Hematopoietic multipotent progenitor cell treated with erythropoietin and hydrocortisone succinate and interleukin-3 and kit ligand, for 15 days (in vitro differentiated cells): ENCODE measurements at places on chromosomes 13 and 19.

DNA sequence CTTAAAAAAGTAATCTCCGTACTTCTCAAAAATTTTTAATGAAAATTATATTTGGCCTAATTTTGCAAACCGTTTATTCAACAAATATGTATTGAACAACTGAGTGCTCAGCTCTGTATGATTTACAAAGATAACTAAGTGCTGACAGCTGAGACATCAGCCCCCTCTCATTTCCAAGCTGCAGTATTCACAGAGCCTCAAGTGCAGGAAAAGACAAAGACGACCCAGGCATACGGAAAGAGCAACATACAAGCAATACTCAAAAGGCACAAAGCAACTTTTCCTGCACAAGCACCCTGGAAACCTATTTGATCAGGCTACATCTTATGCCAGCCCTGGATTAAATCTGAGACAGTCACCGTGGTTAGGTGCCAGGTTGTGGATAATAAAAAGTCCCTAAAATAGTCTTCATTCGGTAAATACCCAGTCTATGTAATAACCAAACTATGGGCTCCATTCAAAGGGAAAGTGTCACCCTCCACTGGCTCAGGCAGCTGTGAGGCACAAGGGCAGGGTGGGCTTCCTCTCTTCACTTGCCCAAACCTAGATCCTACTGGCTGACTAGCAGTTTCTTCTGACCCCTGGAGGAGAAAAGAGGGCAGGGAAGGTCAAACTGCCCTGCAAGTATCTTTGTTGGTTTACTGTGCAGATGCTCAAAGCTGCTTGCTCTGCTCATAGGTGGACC is 65.5 kb downstream of the TBC1D4 start:
- no peak for DNase-seq

GRCh38 chr19:6087074-6087571 is 23.2 kb downstream of the RFX2 start:
- DNase-seq = no peak

GRCh38 chr19:8131517-8131916 is 17.9 kb downstream of the FBN3 start:
- DNase-seq = no peak

- DNase-seq = no peak
Measured at GRCh38 chr13:31261241-31261640, 61.5 kb downstream of the B3GLCT start.

- no peak for DNase-seq
Measured at GRCh38 chr19:29098863-29099481, 114.0 kb downstream of the UQCRFS1 start.

DNA sequence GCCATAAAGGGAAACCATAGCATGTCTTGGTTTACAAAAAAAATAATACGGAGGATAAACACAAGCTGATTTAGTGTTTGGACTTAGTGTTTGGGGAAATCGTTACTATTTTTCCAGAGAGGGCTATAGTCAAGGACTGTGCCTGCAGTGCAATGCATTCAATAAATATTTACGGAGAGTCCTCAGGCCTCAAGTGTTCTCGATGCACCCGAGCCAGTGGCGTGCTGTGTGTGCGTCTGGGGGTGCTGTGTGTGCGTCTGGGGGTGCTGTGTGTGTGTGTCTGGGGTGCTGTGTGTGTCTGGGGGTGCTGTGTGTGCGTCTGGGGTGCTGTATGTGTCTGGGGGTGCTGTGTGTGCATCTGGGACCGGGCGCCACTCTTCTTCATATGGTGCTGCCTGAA is 71.7 kb upstream of the GTF3A start:
- no peak for DNase-seq

GRCh38 chr19:5686326-5686646 is 3.8 kb upstream of the RPL36 start:
- DNase-seq = no peak

DNA sequence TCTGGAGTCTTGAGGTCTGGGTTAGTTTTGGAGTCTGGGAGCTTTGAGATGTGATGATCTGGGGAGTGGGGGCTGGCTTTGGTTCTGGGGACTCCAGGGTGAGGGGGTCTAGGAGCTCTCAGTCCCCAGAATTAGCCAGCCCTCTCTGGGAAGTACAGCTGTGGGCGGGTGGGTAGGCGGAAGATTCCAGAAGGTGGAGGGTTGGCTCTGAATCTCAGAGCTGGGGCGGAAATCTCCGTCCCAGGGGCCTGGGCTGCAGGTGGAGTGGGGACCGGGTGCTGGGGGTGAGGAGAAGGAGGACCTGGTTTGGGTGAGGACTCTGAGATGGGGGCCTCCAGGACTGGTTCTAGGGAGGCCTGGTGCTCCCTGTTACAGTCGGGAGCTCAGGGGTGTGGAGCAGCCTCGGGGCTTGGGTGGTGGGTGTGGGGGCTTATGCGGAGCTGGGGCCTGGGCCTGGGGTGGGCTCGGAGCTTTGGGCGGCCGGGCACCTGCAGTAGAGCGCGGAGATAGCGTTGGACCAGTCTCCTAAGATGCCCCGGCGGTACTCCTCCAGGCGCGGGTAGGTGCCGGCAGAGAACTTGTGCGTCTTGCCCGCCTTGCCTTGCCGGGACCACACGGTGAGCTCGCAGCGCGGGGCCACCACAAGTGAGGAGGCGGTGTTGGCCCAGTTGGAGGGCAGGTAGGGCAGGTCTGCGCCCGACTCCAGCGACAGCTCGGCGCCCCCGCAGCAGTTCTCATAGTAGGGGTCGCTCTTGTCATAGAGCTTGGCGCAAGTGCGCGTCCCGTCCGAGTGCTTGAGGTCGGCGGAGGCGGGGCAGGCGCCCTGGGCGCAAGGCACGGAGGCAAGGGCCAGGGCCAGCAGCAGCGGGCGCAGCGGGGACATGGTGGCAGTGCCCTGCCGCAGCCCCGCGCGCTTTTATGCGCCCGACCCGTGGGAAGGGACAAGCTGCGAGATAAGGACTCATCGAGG is at the start of gene SYCN:
SYCN (minus strand) TSS at position 892 of the 970 bp plus-strand sequence; CDS start at position 883, 9 bp downstream.
- DNase-seq = no peak

DNA sequence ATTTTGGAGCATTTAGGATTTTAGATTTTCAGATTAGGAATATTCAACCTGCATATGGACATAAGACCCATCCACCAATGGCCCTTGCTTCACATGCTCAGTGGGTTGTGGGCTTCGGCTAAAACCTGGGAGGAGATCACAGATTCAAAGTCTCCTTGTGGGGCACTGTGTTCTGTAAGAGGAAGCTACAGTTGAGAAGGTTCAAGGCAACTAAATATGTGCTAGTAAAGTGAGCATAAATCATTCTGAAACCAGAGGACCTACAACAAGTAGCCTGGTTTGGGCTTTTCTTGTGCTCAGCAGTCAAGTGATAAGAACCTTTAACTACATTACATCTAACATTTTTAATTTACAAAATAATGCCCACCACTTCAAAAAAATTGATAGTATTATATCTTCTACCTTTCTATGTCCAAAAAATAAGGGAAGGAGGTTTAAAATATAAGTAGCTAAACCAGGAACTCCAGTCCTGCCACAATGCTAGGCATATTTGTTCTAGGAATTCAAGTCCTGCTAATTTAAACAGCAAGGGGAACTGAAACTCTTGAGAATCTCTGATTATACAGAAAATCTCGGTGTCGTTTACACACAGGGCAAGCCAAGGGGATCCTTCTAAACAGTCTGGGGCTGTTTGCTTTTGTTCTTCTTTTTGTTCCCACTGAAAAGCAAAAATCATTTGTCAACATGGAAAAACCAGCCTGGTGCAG is 36.6 kb downstream of the FOXO1 start:
- no peak for DNase-seq

GRCh38 chr13:23824371-23824770 is 64.8 kb downstream of the MIPEP start:
- DNase-seq = no peak

DNA sequence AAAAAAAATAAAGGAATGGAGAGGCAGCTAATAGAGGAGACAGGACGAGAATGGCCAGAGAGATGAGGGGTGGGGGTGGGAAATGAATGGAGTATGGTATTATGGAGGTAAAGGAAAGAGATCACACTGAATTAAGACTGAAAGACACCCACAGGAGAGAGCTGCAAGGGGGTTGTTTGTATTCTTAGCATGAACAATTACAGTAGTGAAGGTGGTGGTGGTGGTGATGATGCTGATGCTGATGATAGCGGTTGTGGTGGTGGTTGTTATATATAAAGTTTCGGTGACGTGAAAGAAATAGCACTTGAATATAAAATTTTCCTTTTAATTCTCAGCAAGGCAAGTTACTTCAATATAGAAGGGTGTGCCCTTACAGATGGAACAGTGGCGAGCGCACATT is 2.8 kb upstream of the ADGRE3 start:
- DNase-seq = no peak

GRCh38 chr13:75723901-75724300 is 87.8 kb downstream of the LMO7 start:
- no peak for DNase-seq

GRCh38 chr19:13092606-13093235 is 9.9 kb downstream of the LYL1 start:
- no peak for DNase-seq

DNA sequence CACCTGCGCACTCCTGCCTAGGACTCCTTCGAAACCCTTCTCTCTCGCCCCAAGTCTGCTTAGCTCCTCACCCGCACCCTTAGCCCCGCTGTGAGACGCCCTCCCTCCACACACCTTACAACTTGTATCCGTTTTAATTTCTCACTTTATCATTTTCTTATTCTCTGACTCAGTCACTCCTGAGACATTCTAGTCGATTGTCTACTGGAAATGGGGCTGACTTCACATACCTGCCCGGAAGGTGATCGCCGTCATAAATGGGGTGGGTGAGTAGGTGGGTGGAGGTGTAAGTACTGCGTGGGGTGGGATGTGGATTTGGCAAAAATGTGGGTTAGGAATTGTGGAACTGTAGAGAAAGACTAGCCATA is 714 bp downstream of the NDFIP2 start:
- DNase-seq = peak; percentile 21
